ENCODE measurements at places on chromosomes 5 and 9.

- DNase-seq: no peak
Measured at GRCh38 chr5:88144219-88145001, 124.2 kb downstream of the TMEM161B start.

DNA sequence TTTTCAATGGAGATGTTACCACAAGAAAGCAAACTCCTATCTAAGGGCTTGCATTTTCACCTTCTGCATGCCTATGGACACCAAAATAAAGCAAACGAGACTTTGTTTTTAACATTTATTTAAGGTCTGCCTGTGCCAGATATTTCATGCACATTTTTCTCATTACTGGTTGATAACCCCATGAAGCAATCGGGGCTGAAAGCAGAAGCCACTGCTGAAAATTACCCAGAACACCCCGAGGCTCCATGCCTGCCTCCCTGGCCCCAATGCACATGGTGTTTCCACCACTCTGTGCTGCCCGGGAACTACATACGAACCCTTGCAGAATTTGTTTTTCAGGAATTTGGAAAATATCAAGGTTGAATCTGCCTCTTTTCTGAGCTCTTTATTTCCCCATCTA lies 240.1 kb downstream of the NR2F1-AS1 start:
- no peak for DNase-seq

- peak; percentile 23 for DNase-seq
Measured at GRCh38 chr5:171207256-171207847, 101.7 kb upstream of the TLX3 start.

DNA sequence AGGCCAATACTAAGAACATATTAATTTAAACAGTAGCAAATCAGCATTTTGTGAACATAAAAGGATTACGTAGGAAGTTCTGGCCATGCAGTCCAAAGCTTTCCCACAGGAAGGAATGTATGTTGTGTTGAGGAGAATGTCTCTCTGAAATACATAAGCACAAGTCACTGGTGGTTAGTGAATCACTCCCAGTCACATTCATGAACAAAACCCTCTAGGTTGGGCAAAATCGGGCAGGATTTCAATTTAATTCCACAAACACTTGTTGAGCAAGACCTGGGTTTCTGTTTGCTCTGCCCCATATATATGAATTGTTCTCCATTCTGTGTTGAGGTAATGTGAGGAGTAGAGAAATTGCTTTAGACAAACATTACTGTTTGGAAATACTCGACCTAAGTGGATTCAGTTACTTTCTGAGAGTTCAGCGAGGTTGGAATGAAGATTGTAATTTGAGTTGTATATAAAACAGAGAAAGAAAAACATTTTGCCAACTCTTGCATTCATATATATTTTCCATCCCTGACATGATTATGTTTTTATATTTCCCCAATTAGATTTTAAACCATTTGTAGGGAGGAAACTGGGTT lies 127.6 kb upstream of the RPS23 start:
- no peak for DNase-seq

GRCh38 chr5:55584398-55585205 lies 49.8 kb upstream of the PLPP1 start:
- no peak for DNase-seq

- DNase-seq: no peak
Measured at GRCh38 chr5:2011481-2012411, 129.0 kb upstream of the IRX4 start.

GRCh38 chr9:20621471-20622329 lies 599 bp downstream of the MLLT3 start:
- DNase-seq: peak; percentile 66

DNA sequence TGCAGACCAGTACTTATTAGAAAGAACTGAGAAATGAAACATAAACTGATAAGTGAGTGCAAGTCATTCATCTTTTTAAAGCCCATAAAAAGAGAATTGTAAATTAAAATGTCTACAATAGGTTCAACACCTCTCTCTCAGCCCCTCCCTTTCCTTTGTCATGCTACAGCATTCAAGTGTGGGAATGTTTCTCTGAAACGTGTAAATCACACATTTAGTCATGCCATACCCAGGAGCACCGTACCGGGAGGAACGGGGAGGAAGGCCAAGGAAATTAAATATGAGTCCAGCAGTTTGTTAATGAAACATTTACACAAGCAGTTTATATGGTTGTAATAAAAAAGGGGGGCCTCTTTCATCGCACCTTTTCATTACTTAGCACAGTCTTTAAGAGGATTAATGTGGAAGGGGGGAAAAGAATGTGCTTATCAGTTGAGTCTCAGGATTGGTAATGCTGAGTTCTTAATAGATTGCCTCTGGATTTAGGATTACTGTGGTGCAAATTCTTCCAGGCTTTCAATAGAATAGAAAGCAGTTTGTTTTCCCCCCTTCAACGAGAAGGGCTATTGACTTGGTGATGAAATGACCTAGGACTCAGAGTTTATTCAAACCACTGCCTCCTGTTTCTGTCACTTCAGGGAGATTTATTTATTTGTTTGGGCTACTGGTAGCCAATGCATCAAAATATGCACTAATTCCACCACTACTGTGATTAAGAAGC lies 176.0 kb upstream of the ZNF608 start:
- DNase-seq: no peak

DNA sequence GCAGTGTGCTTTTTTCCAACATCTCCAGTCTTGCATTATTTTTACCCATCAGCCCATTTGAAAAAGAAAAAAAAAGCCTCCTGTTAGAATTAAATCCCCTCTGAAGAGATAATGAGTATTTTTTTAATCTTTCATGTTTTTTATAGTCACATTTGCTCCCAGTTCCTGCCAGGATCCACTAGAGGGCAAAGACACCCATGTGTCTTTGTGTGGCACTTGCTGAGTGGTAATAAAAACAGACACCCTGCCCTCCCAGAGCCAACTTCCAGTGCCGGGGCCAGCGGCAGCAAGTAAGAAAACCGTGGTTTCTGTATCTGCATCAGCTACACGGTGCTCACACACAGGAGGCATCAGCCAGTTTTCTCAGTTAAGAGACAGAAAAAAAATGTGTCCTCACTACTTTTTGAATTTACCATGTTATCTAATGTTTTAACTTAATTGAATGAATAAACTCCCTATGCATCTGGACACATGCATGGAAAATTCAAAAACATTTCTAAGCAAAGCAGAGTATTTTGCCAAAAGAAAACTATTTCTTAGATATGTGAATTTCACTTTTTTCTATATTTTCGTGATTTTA lies 70.2 kb upstream of the PLEKHG4B start:
- DNase-seq: peak; percentile 84

- no peak for DNase-seq
Measured at GRCh38 chr5:126984632-126985031, 45.7 kb downstream of the MARCHF3 start.

GRCh38 chr5:64744914-64745313 lies 23.6 kb downstream of the SREK1IP1 start:
- no peak for DNase-seq

- DNase-seq: no peak
Measured at GRCh38 chr9:136729144-136729543, 13.6 kb downstream of the LCN10 start.

DNA sequence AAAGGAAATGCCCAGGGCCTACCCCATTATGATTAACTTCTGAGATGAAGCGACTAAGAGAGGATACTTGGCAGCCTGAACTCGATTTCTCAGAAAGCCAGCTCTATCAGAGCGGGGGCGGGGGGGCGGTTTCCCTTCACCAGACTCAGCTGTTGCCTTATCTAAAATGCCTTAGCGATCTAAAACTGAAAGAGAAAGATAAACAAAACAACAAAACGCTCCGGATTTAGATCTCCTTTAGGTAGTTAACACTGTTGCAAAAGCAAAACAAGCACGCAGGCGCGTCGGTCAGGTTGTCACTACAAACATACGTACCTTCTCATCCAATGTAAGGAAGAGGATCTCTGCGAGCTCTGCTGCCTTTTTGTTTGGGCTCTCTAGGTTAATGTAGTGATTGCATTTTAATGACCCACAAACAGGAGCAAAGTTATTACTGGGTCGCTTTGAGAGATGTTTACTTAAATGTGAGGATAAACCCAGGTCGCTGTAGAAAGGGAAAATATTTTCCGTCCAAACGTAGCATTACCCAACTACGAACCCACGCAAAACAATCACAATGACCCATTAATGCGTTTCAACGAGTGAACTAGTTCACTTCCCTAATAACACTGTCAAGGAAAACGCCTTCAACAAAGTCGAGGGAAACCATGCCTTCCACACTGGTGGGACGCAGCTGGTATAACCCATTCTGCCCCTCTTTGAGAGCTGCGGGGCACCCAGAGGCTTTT lies 982 bp downstream of the EPB41L4A start:
- peak; percentile 64 for DNase-seq

- DNase-seq: no peak
Measured at GRCh38 chr9:105633411-105633810, 28.8 kb upstream of the TAL2 start.

DNA sequence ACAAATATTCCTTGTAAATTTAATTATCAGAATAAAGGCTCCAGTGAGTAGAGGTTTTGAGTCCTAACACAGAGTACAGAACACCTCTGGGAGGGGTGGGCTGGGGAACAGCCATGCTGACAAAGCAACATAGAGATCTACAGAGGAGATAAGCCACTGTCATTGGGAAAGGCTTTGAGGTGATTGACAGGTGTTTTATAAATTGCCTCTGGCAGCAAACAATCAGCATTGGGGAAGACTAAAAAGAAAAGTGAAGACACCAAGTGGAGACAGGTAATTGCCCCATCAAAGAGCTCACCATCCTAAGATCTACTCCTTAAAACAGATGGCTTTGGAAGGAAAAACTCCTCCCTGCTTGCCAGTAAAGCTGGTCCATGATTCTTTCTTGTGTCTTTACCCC lies 189.7 kb upstream of the TLE4 start:
- DNase-seq: no peak

- peak; percentile 57 for DNase-seq
Measured at GRCh38 chr9:90433398-90433941, 209.2 kb downstream of the DIRAS2 start.

DNA sequence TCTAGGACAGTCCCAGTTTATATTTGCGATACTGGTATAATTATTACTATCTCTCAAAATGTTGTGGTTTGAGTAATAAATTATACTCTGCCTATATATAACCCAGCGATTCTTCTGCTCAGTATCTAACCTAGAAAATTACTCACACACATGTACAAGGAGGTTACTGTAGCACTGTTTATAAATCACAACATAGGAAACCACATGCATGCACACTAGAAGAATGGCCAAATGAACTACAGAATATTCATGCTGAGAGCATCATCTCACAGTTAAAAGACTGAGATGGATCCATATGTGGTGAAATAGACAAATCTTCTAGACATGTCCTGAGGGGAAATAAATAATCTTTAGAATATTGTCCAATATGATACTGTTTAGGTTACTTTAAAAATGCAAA lies 62.1 kb downstream of the INSYN2B start:
- DNase-seq: no peak

DNA sequence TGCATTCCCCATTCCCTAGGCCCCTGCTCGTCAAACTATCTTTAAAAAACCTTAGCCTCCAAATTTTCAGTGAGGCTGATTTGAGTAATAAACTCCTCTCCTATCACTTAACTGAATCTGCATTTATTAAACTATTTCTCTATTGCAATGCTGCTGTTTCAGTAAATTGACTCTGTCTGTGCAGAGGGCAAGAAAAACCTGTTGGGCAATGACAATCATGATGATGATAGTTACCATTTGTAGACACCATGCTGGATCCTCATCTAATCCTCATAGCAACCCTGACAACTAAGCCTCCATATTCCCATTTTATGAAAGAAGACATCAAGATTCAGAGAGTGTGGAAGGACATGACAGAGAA lies 212.9 kb downstream of the TRIM32 start:
- no peak for DNase-seq

DNA sequence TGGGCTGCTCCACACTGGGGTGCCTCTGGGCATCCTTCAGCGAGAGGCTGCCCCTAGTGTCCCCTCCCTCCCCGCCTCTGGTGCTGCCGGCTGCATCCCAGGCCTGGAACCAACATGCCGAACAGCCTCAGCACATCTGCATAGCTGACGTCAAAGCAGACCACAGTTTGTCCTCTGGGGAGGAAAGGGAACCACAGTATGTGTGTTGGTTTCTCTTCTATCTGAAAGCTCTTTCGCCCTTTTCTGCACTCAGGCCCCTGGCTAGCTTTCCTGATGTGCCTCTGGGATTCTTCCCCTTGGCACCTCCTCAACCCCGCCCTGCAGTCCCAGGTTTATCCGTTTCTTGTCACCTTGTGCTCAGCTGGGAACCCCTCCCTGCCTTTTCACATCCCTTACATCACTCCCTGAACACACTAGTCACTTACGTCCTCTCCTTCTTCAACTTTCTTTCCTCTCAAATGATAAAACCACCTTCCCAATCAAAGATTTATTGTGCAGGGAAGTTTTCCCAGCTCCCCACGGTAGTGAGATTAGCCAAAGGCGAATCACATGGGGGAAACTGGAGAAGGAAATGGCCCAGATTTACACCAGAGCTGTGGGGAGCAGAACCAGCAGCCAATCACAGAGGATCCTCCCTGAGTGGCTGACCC lies 35.5 kb upstream of the B4GALT1 start:
- DNase-seq: no peak

DNA sequence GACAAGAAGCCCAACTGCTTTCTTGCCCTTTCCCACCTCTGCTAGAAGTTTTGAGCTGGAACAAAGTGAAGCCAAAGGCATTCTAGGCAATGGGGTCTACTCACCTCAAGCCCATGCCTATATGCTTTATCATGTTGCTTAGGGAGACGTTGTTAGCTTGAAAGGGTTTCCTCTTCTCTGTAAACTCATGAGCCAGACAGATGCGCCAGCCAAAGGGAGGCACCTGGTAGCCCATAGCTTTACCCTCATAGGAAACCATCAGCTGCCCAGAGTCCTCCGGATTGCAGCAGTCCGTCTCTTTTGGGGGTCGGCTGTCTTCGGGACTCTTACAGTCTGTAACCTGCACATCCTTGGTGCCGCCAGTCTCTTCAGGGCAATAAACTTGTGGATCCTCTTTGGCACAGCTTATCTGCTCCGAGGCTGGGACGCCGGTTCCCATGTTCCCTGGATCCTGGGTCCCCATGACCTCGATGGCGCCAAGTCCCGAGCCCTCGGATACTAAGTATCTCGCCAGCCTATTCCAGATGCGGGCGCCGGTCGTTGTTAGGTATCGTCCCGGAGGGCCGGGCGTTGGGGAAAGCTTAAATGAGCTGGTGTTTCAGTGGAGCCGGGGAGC lies 678 bp downstream of the GBA2 start:
- no peak for DNase-seq

DNA sequence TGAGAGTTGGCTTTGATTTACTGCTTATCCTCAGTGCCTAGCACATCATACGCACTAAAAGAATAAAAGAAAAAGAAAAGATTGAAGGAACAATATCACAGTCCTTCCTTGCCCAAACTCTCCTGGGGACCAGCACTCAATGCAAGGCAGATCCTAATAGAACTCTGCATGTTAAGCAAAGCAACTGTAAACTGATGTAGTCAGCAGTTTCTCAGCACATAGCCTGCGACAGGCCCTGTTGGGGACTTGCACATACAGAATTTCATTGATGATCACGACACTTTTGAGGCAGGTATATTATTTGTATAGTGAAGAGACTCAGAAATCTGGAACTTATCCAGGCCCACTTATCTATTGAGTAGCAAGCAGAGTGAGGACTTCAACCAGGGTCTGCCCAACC lies 15.4 kb downstream of the NIPAL4 start:
- no peak for DNase-seq

Data from SW480 (cell line).